Kidney tubule cell (primary cell): ENCODE measurements at places on chromosomes 7 and 10.

- no peak for DNase-seq
These were observed 123.8 kb downstream of the SLC25A13 start for GRCh38 chr7:96198047-96198636.

- no peak for DNase-seq
These were observed 32.3 kb downstream of the PITRM1 start for GRCh38 chr10:3140280-3140679.

DNA sequence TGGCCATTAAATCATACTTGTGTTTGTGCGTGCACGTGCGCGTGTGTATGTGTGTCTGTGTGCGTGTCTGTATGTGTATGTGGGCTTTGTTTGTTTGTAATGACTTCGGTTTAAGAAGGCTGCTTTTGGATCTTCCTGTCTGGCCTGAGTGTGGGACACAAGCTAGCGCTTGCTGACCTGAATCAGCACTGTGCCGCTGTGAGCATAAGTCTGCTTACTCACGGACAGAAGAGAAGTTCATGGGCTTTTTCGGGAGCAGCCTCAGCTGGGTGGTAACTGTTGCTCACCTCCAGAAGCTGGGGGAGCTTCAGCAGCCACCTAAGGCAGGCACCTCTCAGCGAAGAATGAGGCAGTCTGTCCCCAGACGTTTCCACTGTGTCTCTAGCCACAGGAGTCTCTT is 56.1 kb upstream of the TRUB1 start:
- DNase-seq, result no peak

- no peak for DNase-seq
These were observed 1.3 kb downstream of the KAT6B start for GRCh38 chr10:74827694-74828093.

DNA sequence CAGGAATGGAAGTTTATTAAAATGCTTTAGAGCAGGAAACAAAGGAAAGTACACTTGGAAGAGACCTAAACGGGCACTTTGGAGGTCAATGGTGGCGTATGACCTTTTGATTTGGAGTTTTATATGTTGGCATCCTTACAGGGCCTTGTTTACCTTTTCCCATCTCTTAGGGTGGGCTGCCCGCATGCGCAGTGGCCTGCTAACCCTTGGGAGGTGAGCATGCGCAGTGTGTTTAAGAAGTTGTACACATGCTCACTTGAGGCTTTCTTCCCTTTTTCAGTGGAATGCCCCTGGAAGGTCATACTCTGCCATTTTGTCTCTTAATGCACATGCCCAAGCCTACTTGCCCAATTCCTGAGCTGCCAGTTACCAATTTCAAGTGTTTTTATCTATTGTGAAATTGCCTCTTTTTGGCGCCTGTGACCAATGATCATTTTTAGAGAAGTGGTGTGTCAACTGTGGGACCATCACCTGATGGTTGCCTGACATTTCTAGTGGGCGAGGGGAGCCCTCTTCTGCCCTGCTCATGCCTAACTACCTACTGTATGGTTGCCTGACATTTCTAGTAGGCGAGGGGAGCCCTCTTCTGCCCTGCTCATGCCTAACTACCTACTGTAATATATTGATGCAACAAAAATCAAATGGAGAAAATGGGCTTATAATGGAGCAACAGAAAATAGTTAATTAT is 138.0 kb downstream of the PPP1R9A start:
- DNase-seq, result peak; percentile 34

- DNase-seq, result no peak
These were observed 771.7 kb downstream of the SORCS1 start for GRCh38 chr10:106392778-106393177.

DNA sequence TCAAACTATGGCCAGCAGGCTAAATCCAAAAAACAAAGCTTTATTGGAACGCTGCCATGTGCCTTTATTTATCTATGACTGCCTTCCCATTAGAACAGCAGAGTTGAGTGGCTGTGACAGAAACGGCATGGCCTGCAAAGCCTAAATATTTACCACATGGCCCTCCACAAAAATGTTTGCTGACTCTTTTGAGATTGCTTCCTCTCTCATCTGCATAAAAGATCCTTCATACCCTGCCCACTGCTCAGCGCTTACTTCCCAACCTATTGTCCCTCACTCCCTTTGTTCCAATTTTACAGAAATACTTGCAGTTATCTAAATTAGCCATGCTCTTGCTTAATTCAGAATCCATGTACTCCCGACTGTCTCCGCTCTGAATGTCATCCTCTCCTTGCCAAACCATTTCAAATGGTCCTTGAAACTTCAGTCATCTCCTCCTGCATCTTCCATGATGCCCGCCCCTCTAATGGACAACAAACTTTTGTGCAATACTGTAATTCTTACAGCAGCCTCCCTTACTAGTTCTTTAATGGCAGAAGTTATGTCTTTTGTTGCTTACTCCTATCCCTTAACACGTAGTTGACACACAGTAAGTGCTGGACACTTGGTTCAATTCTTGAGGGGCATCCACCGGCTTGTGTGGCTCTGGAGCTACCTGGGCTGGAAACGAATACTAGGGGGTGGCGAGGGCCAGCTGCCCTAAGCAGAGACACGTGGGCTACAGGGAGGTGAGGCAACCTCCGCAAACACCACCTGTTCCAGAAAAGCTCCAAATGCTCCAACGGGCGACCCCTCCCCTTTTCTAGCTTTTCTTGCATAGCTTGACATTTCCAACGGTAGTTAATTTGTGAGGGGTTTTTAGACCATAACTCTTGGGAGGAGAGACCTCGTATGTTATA is 832 bp downstream of the XRCC2 start:
- peak; percentile 30 for DNase-seq

DNA sequence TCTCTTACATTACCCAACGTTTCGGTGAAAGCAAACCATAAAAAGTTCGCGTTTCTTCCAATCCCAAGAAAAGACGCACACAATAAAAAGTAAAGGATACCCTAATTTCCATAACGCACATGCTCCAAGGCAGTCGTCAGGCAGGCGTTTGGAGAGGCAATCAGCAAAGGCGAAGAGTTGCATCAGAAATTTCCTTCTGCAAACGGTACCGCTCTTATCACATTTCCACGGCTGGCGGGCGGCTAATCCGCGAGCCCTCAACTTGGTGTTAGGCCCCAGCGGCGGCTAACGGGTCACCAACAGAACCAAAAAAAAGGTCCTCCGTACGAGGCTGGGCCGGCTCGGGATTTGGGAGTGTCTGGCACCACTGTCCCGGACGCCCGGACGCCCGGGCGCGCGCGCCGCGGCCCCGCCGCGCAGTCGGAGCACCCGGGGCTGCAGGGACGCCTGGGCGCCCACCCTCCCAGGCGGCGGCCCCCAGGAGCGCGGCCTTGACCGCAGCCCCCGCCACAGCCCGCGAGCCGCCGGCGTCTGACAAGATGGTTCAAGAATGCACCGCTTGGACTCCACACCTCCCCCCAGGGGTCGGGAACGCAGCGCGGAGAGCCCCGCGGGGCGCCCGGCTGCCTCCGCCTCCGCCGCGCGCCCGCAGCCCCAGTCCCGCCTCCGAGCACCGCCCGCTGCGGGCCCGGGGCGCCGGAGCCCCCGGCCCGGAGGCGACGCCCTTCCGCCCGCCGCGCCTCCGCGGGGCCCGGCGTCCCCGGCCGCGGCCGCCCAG is 9.8 kb upstream of the GRB10 start:
- peak; percentile 72 for DNase-seq

- DNase-seq, result no peak
These were observed 18.7 kb downstream of the KIFBP start for GRCh38 chr10:69007260-69007659.

- DNase-seq, result no peak
These were observed 61.5 kb downstream of the PTN start for GRCh38 chr7:137282043-137282442.

- DNase-seq, result peak; percentile 6
These were observed 69.4 kb downstream of the CAMK1D start for GRCh38 chr10:12418725-12419261.

DNA sequence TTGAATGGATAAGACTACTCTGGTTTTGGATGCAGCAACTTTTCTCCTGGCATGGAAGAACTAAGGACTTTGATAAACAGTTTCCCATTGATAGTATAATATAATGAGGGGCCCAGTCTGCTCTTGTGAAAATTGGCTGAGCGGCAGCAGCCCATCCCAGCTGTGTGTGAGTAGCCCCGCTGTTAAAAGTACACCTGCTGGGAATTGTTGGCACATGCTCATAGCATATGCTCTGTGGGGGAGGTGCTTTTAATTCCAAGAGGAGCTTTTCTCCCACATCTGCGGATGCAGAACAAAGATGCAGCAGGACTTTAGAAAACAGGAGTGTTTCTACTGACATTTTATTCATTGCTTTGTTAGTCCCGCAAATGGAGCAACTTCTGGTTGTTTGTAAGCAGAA is 19.0 kb downstream of the SRI start:
- no peak for DNase-seq

- no peak for DNase-seq
These were observed 143.4 kb upstream of the ADO start for GRCh38 chr10:62661143-62661542.

GRCh38 chr10:129547608-129548007 is 80.6 kb downstream of the MGMT start:
- no peak for DNase-seq

DNA sequence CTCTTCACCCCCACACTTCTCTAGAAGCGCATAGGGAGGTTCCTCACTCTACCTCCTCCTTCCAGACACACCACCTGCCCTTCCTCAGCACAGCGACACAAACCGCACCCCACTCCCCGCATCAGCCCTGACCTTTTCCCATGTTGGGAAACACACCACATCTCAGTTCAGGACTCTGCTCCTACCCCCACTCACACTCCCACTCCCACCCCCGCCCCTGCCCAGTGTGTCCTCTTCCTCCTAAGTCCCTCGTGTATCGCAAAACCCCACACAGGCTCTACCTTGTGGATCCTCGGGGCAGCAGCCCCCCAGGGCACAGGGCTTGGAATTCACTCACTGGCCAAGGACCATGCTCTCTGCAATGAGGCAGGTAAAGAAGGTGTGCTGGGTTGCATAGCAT is 4.2 kb upstream of the AOC1 start:
- DNase-seq, result no peak

GRCh38 chr10:91206427-91206826 is 14.0 kb upstream of the PCGF5 start:
- no peak for DNase-seq

- DNase-seq, result no peak
These were observed 200.3 kb downstream of the DNAJB6 start for GRCh38 chr7:157537056-157537455.

DNA sequence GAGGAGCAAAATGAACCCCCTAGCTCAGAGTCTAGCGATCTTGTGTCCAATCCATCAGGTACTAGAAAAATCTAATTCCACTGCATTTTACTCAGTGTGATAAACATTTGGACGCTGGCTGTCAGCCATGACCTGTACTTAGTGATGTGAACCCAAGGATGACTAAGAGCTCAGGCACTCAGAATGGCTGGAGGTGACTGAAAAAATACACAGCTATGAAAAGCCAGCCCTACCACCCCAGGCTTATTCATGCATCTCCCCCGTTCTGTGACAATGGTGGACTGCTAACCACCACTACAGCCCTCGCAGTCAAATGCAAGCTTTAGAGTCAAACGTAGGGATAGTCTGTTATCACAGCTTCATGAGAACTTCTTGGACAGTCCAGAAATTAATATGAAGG is 14.9 kb downstream of the AFAP1L2 start:
- DNase-seq, result peak; percentile 95
